COR-L47 (cell line): ENCODE measurements at places on chromosomes 11 and 22.

GRCh38 chr11:35247428-35247827 is 108.5 kb downstream of the CD44 start:
- DNase-seq, result no peak

GRCh38 chr11:61139387-61139786 is 21.8 kb downstream of the VPS37C start:
- DNase-seq, result no peak

DNA sequence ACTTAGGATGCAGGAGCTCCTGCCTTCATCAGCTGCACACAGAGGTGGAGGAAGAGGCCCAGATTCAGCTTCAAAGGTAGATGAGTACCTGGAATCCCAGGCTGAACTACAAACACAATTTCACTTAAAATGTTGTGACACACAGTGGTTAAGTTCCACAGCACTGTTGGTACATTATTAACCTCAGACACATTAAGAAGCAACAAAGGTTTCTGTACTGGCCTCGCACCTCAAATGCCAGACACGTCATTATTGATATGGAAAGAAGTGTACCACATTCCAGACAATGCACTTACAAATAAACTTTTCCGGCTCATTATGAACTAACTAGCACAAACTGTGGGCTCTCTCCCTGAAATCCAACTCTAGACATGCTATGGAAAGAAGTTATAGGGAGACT is 34.6 kb downstream of the PRDM10 start:
- DNase-seq, result no peak

DNA sequence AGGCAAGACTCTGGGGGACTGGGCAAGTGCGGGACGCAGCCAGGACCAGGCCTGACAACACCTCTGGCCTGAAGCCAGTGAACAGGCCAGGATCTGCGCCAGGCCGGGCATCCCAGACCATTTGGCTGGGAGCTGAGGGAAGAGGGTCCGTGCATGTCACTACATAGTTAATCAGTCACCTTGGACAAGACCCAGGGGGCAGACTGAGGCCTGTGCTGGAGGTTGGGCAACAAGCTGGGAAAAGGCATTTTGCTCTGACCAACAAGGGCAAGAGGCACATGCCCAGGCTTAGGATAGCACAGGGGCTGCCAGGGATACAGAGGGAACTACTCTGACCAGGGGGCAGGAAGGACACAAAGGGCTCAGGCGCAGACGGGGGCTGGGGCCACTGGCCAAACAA is 7.0 kb upstream of the CHADL start:
- DNase-seq, result no peak

GRCh38 chr22:23403152-23403719 is 176.9 kb downstream of the IGLL1 start:
- no peak for DNase-seq

- no peak for DNase-seq
Observed at GRCh38 chr22:43446037-43446803, 34.4 kb downstream of the MPPED1 start.

DNA sequence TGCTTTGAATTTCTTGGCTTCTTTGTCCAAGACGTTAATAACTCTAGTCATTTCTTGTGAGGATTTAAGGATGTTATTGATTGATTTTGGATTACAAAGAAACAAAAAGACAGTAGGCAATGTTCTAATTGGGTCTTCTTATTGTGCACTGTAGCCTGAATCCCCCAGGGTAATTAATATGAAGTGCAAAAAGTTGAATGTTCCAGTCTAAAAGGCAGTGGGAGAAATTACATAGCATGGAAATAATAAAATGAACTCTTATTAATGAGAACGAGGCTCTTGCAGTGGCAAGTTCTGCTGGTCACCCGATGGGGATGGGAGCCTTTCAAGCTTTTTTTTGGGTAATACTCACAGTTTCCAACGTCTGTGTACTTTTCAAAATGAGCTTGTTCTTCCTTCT is 45.6 kb downstream of the UBASH3B start:
- DNase-seq, result no peak

- no peak for DNase-seq
Observed at GRCh38 chr22:45254388-45254787, 13.7 kb upstream of the KIAA0930 start.

GRCh38 chr11:59802639-59803176 is 7.9 kb downstream of the MRPL16 start:
- DNase-seq, result peak; percentile 34

DNA sequence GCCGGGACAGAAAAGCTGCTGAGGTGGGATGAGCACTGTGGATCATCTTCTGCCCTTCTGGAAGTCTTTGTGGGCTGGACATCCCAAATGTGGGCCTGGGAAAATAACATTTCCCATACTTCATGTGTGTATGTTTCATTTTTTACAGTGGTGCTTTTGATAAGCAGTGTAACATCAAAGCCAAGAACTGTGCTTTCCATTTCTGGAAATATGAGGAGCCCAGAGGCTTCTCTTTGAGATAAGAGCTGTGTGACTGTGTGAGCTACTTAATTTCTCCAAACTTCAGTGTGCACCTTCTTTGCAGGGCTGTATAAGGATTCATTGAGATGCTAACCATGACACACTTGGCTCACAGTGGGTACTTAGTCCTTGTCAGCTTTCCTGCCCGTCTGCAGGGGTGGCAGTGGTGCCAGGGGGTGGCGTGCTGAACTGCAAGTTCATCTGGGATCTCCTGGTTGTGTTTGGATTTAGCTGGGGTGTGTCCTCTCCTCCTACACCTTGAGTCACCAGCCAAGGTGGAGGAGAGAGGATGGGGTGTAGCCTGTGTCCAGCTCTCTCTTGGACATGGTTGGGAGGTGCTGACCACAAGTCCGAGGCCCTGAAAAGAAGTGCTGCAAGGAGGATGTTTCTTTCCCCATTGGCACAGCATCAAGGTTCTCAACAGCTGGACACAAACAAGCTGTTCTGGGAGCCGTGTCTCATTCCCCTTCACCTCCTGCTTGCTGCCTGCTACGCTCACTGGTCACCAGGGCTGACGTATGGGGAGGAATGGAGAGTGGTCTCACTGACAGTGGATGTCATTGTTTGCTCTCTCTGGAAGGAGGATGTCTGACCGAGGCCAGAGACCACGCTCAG is 139.4 kb downstream of the TEAD1 start:
- no peak for DNase-seq

DNA sequence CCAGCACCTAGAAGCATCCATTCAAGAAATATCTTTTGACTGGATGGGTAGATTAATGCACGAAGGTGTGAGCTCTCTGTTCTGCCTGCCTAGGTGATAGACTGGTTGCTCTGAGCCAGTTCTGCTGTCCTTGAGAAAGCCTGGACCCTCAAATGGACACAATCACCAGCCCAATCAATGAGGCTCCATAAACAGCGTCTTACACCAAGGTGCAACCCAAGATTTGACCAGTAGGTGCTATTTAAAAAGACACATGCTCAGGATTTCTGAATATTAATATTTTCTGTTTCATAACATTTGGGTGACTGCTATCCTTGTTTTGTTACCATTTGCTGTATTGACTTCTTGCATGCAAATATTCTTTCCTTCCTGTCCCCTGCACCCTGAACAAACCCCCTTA is 39.0 kb downstream of the PAMR1 start:
- no peak for DNase-seq

DNA sequence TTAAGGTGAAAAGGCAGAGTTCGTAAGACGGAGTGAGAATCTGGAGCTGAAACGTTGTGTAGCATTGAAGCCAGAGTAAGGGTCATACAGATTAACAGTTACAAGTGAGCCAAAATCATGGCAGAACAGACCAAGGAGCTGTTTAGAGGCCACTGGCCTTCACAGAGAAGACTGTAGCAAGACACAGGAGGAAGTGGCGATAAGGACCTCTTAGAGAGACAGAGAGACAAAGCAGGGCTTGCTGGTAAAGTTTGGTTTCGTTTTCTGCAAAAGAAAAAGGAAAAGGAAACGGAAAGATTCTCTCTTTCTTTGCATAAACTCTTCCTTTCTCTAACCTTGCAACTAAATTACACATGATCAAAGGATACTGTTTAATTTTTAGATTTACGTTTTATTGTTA is 83.0 kb downstream of the AASDHPPT start:
- DNase-seq, result no peak

GRCh38 chr22:39567135-39567946 is 3.2 kb upstream of the CACNA1I start:
- no peak for DNase-seq

- no peak for DNase-seq
Observed at GRCh38 chr11:559020-559620, 1.4 kb downstream of the LMNTD2 start.

GRCh38 chr11:109731451-109731850 is 309.5 kb downstream of the C11orf87 start:
- DNase-seq, result no peak

DNA sequence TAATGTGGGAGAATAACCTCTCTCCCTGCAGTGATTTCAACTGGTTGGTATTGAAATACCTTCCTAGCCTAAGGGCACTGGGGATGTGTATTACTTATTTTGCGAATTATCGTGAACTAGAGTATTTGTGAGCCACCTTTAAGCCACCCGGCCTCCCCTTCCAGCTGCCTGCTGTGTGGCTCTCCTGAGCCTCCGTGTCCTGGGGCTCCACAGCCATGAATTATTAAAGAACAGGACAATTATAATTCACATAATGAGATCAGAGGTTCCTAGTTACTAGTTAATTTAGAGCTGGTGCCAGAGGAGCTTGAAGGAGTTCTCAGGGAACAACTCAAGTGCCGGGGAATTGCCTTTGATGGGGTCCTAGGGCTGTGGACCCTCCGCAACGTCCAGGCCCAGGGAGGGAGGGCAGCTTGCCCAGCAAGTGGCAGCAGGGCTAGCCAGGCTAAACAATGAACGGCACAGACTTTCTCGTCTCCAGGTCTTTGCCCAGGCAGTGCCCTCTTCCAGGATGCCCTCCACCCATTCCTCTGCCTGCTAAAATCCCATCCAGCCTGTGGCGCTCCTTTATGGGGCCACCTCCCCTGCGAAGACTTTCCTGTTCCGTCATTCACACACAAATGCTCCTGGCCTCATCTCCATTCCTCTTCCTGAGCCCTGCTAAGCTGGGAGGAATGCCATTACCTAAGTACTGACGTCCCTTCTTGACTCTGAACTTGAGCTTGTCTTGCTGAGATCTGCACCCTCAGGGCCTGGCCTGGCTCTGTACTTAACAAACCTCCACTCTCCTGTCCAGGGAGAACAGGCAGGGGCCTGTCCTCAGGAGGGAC is 91.5 kb downstream of the RTL6 start:
- DNase-seq, result no peak

GRCh38 chr11:7004482-7004881 is 15.7 kb downstream of the ZNF214 start:
- no peak for DNase-seq

- DNase-seq, result no peak
Observed at GRCh38 chr11:12016246-12016645, 7.8 kb upstream of the DKK3 start.

DNA sequence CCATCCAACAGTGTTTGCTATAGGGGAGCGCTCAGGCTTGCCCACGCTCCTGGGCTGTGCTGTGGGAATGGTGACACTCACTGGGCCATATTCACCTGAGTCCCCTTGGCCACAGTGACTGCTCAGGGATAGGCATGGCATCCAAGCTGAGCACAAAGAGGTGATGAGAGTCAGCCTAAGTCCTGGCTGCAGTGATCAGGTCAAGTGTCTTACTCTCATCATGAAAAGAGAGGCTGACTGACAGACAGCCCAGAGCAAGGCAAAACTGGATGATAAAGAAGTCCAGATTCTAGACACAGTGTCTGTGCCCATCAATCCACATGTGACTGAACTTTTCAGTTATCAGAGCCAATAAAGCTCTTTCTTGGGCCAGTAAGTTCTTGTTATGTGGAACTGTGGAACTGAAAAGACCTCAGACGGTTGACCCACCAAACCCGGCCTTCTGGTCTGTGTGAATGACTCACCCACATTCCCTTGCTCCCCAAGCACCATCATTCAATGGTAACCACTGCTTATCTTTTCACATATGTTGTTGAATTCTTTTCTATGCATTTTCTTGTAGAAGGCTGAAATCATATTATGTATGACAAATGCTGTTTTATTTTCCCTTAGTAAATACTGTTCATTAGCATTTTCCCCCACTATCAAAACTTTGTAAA is 43.2 kb upstream of the YPEL1 start:
- DNase-seq, result no peak
